ENCODE measurements at places on chromosomes 7 and 10.

DNA sequence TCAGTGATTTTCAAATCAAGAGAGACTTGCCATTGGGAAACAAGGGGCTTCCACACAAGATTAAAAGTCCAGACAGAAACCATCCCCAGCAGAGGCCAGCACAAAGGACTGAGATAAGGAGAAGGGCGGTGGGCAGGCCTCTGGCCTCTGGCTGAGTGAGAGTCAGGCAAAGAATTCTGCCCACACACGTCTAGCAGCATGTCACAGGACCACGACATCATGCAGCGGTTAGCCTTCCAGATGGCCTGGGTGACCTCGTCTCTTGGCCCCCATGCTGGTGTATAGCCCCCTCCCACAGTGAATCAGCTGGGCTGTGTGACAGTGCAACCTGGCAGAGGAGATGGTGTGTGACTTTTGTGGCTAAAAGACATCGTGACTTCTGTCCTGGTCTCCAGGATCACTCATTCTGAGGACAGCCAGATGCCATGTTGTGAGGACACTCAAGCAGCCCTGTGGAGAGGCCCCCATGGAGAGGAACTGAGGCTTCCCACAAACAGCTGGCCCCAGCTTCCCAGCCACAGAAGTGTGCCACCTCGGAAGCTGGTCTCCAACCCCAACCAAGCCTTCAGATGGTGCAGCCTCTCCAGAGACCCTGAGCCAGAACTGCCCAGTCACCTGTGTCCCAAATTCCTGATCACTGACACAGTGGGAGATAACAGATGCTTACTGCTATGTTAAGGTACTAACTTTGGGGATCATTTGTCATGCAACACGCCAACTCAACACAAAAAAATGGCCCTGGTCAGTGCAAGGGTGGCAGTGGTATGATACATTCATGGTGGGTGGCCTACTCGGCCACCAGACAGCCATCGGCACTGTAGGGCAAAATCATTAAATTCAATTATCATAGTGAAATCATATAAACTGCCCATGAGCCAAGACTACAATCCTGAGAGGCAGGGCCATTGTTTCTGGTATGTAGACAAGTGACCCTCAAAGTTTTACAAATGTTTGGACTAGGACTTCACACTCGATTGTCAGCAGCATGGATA is 73.2 kb downstream of the TNS3 start:
- no peak for DNase-seq

DNA sequence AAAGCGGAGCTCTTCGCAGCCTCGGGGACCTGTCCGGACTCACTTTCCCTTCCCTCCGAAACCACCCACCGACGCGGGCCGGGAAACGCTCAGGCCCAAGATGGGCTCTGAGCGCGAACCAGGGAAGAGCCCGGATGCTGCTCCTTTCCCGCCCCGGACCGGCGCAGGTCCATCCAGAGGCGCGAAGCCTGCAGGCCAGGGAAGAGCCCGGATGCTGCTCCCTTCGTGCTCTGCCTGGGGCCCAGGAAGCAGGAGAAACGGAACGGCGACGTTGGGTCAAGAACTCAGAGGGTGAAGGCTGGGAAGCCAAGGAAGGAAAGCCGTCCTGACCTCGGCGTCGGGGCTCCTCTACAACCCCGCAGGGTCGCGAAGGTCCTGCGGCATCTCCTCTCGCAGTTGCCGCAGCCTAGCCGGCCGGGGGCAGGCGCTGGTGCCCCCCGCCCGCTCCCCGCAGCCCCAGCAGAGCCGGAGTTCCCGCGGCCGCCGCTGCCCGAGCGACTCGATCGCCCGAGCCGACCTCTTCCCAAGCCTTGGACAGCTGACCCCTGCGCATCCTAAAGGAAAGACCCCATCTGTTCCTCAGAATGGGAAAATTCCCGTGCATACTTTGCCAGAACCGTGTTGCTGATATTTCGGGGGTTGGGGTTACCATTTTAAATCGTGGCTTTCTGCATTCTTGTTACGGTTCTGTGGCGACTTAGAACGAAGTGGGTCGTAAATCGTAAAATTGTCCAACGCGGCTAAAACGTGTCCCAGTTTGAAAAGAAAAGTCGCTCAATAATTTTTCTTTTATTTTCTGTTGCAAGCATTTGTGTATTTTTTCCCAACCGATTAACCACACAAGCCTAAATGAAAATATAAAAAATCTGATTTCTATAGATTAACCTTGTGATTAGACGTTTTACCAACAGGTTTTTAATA is 7.5 kb downstream of the HOXA1 start:
- no peak for DNase-seq

DNA sequence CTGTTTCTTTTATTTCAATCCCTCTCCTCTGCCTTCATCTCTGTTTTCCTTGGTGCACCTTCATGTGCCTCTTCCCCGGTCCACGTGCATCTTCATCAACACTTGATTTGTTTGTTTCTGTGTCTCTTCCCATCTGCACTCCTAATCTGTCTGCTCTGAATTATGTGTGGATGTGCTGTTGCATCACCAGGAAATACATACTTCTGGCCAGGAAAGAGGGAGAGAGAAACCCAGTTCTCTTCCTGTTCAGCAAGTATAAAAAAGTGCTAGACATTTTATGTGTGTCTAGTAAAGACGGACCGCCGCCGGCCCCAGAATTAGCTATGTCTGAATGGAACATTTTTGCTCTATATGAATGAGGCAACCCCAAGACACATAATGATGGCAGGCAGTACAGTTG is 93.8 kb downstream of the CALD1 start:
- DNase-seq: no peak

DNA sequence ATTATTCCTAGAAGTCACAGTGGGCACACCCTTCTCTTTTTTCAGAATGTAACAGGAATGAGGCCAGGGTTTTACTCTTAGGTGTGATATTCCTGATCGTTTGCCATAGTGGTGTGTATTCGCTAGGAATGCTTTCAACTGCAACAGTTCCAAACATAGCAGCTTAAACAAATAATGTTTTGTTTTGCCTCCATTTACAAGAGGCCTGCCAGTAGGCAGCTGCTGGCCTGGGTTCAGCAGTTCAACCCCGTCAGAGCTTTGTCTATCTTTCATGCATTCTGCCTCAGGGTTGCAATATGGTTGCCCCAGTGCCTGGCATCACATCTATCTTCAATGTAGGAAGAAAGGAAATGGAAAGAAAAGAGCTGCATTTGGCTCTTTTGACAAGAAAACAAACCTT is 21.7 kb upstream of the RET start:
- no peak for DNase-seq

- no peak for DNase-seq
These were observed 143.6 kb upstream of the KIF5B start for GRCh38 chr10:32199714-32200394.

DNA sequence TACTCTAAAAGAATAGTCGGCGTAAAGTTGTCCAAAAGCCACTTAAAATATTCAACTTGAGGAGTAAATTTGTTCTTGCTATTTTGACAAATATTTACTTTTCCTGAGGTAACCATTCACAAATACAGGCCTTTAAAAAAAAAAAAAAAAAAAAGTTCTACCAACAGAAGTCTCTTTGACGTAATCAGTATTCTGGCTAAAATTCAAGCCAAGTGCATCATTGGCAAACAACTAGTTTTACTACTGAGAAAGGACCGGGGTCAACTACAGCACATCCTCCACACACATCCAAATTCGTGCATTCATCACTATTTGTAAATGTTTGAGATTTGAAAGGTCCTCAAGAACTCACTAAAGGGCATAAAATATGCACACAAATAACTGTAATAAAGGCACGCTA is 2.0 kb downstream of the OAT start:
- peak; percentile 27 for DNase-seq

- DNase-seq: no peak
These were observed 680.2 kb downstream of the SDK1 start for GRCh38 chr7:3981281-3981680.

DNA sequence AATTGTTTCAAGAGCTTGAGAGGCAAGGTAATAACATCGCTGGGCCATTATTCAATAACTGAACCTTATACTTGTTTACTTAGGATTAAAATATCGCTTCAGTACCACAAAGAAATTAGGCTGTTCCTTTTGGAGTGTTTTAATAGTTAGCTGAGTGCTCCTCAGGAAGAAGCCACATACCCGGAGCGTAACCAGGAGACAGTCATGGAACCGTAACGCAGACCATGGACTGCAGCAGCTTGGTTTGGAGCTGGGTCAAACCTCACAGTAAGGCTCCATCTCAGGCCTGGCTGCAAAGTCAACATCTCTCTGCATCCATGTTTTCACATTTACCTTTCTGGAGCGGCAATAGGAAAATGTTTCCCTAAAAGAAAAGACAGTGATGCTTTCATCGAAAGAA is 599.0 kb downstream of the TNS3 start:
- no peak for DNase-seq

DNA sequence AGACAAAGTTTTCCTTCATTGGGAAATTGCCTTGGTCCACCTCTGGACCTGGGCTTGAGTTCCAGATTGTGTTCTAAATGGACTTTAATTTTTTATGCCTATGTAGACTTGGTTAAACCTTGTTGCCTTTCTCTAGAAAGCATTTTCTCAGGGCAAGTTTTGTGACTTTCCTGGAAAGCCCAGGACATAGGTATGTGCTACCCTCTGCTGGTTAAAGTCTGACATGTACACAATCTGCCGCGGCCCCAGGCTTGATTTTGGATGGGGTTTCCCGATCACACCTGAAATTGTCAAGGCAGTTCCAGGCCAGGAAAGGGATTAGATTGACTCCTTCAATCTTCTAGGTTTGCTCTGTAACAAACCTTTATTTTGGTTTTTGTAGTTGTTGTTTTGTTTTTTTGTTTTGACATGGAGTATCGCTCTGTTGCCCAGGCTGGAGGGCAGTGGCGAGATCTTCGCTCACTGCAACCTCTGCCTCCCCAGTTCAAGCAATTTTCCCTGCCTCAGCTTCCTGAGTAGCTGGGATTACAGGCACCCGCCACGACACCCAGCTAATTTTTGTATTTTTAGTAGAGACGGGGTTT is 14.1 kb upstream of the AKR1B10 start:
- no peak for DNase-seq

- no peak for DNase-seq
These were observed 236.4 kb upstream of the GRM3 start for GRCh38 chr7:86407291-86407690.

DNA sequence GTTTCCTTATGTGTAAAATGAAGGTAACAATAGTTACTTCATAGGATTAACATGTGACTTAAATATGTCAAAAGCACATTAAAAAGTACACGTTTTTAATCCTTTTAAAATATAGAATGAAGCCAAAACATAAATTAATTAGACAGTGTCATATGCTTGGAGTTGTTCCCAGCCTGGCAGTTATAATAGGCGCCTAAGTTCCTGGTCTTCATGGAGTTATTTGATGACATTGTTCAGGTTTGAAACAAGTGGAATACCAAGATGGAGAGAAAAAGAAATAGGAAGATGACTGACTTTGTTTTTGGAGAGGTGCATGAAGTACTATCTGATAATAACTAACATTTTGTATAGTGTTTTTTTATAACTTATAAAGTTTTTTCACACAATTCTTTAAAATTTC is 67.3 kb downstream of the ZNRF2 start:
- no peak for DNase-seq

GRCh38 chr7:10908600-10908999 is 65.1 kb upstream of the PHF14 start:
- DNase-seq: no peak

GRCh38 chr10:72079356-72079755 is 9.0 kb downstream of the SPOCK2 start:
- no peak for DNase-seq

DNA sequence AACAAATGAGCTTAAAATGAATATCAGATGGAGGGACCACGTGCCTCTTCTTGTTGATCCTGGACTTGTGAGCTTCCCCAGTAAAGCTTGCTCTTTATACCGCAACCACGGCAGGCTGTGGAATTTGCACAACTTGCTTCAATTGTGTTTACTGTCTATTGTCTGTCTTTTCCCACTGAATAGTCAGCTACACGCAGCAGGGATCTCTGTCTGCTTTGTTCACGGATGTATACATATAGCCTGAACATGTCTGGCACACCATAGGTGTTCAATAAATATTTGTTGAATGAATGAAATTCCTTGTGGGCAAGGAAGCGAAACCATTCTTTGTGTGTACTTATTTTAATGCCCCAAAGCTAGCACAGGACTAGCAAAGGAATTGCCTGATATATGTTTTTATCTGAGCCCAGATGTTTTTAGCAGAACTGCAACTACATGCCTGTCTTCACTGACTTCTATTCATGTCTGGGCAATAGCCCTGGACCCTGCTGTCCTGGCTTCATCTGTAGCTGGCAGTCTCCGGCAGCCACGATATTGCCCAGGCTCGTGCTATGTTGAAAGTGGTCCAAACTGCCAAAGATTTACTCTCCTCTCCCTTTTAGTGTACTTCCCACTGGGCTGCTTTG is 29.9 kb upstream of the IFRD1 start:
- peak; percentile 25 for DNase-seq

DNA sequence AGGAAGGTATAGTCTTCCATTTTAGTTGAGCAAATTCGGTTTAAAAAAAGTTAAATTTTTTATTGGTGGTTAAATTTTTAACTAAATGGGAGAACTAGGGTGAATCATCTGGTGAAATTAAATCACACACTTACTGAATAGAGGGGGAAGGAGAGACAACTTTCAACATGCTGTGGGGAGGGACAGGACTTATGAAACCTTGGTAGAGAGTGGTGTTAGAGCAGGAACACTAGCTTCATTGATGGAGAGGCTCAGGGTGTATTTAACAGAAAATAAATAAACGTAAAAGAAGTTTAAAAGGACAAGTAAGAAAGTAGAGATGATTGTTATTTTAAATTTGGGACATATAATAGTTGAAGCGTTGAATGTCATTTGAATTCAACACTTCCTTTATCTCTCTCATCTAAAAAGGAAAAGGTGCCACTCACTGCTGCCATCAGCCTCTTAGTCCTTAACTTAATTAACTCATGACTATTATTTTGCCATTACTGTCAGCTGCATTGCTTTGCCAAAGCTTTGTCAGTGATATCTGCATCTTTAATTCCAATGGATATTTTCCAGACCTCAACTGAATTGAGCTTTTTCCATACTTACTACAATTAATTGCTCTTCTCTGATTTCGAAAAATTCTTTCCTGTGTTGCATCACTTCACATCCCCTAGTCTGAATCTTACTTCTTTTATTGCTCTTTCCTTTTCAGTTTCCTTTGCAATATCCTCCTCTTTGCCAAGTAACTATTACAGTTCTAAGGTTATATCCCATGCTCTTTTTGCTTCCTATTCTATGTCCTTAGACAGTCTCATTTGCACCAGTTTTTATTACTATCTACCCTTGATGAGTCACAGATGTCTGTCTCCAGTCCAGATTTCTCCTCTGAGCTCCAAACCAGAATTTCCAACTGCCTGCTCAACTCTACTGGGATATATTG is 71.7 kb downstream of the GNAT3 start:
- DNase-seq: no peak

DNA sequence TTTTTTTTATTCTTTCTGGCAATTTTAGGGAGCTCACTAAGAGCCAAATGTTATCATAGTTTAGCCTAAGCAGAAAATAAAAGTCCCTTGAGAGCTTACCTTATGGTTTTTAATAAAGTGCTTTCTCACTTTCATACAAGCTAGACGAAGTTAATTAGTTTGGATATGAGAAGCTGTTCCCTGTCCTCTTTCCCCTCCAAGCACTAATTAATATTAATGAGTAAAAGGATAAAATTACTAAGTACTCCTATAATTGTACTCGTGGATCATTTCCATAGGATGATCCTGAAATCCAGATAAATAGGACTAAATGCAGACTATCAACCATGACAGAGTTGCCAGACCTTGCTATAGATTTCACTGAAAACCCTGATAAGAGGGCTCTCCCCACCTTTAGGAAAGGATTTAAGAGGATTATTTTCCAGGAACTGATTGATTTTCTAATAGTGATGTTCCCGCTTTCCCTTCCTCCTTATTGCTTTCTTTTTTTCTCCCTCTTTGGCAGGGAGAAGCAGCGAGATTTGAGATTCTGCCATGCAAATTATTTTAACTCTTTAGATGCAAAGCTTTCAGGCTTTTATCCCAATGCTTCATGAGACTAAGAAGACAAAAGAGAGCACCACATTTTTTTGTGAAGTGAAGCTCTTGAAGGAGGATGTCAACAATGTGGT is 58.3 kb upstream of the HECW1 start:
- no peak for DNase-seq

All from AG09319 (cell line).